T-helper 17 cell (primary cell): ENCODE measurements at places on chromosomes 12 and 14. TPM values are rescaled to one million over a fixed set of nuclear protein-coding genes. Genes with fewer than 3 reads are reported as not detected.

DNA sequence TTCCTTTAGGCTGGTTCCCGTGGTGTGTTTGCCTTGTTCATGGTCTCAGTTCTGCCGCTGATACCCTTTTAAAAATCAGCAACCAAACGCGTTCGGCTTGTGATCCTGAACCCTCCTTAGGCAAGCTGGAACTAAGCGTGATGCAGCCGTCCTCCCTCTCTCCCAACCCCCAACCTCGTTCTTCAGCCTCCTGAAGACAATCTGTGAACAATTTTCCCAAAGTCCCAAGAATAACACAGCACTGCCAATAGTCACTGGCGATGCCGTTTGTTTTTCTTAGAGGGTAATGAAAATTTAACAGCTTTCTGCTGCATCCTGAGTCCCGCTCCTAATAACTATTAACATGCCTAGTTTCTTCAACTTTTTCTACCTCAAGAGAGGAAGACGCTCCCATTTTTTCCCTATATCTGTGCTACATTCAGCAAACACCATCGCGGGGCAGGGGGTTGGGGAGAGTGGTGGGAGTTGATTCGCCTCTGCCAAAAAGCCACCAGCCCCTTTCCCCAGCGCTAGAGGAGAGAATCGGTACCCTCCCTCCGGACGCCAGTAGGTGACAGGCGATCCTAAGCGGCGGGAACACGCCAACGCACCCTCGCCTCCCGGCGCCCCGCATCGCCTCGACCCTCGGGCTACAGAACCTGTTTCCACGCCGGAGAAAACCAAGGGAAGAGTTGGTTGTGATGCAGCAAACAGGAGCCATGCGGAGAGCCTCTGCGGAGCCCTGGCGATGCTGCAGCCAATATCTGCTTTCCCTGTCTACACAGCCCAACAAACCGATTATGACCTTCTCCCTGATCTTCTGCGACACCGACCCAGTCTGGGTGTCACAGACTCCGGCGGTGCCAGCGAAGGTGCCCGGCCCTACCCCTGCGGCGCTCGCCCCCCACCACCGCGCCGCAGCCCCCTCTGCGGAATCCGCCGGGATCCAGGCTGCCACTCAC is 752 bp downstream of the PRICKLE1 start:
- no peak for DNase-seq

- DNase-seq: no peak
Measured at GRCh38 chr14:74703043-74703442, 9.8 kb downstream of the AREL1 start.

ASB2 gene
- total RNA-seq: 2.3 TPM

- no peak for DNase-seq
Measured at GRCh38 chr12:94763462-94763861, 113.1 kb upstream of the TMCC3 start.

LRTM2 gene
- not detected for total RNA-seq
